GM23338 (cell line): ENCODE measurements at places on chromosomes 7 and 10.

GRCh38 chr7:77338260-77338659 is 77.9 kb downstream of the GSAP start:
- DNase-seq = no peak

GRCh38 chr10:124285587-124286527 is 132.9 kb downstream of the OAT start:
- no peak for DNase-seq

DNA sequence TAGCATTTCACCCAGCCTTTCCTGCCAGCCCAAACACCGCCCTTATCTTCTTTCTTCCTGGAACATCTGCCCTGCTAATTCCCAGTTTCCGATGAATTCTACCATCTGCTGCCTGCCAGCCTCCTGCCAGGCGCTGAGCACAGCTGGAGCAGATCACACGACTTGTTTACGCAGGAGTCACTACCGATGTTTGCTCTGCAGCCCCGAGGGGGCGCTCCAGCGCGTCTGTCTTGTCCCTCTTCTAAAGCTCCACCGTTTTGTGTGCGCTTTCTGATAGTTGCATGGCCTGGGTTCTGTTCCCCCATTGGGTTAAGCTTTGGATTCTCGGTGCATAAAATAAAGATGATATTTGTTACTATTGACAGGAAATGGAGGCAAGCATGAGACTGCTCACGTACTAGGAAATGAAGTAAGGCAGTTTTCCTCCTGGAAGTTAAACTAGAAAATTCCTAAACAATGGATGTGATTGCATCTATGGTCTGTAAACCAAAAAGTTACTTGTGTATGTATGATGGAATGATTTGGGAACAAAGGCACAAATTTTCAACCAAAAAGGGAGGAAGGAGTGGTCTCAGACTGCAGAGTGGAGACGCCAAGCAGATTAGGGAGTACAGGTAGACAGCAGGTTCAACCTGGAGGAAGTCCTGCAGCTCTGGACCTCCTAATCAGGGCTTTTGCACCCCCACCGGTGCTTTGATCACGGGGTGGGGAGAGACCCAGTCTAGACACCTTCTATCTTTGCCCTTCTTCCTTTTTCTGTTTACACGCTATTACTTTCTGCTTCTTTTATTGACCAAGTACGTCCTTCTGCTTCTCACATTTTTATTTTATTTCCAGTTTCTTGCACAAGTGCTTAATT is 2.2 kb upstream of the RBM17 start:
- peak; percentile 96 for DNase-seq

DNA sequence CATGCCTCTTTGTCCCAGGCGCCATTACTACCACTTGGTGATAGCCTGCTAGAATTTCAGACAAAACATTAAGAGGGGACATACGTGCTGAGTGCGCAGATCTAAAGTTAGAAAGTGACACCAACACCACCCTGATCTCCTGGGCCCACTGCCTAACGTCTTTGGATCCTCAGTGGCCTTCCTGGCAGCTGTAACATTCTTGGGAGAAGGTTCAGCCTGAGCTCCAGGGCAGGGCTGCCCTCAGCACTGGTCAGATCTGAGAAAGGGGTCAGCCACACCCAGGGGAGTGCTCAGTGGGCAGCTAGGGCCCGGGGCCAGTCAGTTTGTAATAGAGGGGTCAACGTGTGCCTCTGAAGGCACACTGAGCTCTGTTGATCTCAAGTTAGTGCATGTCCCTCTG is 48.4 kb downstream of the ZCCHC24 start:
- DNase-seq = no peak

DNA sequence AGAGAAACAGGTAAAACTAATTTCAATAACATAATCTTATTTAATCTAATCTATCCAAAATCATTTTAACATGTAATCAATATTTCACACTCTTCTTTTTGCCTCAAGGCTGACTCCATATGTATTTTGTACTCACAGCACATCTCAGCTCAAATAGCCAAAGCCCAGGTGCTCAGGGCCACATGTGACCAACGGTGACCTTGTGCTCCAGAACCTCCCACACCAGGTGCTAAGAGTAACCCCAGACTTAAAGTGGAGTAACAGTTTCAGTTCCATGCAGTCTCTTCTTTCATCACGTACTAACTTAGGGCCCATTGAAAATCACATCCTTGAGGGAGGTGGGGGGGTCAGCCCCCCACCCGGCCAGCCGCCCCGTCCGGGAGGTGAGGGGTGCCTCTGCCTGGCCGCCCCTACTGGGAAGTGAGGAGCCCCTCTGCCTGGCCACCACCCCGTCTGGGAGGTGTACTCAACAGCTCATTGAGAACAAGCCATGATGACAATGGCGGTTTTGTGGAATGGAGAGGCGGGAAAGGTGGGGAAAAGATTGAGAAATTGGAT is 47.3 kb downstream of the NCAPG2 start:
- DNase-seq = no peak
